ENCODE measurements at places on chromosomes 12 and 14. TPM values are rescaled to one million over a fixed set of nuclear protein-coding genes. Genes with fewer than 3 reads are reported as not detected.

DNA sequence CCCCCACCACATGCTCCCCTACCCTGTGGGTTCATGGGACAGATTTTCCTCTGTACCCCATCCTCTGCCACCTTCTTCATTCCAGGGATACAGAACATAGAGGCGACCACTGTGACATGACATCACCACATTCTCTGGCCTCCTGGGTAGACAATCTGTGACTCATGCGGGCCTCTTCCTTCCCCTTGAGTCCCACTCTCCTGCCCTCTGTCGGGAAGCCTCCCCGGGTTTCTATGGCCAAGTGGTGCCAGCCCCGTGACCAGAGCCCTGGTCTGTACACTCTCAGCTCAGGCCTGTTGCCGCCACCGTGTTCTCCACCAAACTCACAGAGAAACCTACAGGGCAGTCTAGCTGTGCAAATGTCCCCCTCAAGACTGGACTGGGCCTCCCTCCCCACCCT lies 8.0 kb downstream of the CLMN start:
- H3K27me3 ChIP-seq: no peaks in the 10 kb centered on the region
- no peaks in the 10 kb centered on the region for H3K4me1 ChIP-seq
- H3K4me3 ChIP-seq: no peak overlapping the region
- H3K27ac ChIP-seq: no peak overlapping the region

GRCh38 chr14:51822499-51822898 lies 37.9 kb upstream of the GNG2 start:
- H3K4me3 ChIP-seq: no peak overlapping the region
- no peaks in the 10 kb centered on the region for H3K36me3 ChIP-seq
- DNase-seq: no peak
- H3K27ac ChIP-seq: no peak overlapping the region
- no peaks in the 10 kb centered on the region for H3K27me3 ChIP-seq
- H3K4me1 ChIP-seq: peaks cover 5% of the 10 kb centered on the region

DNA sequence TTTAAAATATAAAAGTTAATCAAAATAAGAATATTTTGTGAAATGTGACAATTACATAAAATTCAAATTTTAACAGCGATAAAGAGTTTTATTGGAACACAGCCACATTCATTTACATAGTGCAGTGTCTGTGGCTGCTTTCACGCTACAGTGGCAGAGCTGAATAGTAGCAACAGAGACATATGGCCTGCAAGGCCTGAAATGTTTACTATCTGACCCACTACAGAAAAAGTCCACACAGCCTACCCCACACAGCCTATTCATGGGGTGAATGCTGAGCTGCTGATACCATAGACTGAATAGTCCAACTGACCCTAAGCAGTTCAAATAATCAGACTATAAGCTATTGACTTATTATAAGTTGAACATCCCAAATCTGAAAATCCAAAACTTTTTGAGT lies 13.2 kb downstream of the GNS start:
- peaks cover 26% of the 10 kb centered on the region for H3K36me3 ChIP-seq
- DNase-seq: no peak
- no peak overlapping the region for H3K27ac ChIP-seq

CDCA3 gene
- 35.9 TPM for total RNA-seq

- no peak overlapping the region for H3K27ac ChIP-seq
- no peaks in the 10 kb centered on the region for H3K36me3 ChIP-seq
- H3K4me3 ChIP-seq: no peak overlapping the region
- no peaks in the 10 kb centered on the region for H3K4me1 ChIP-seq
Observed at GRCh38 chr12:79424109-79424721, 266.5 kb downstream of the PAWR start.

RITA1 gene
- 21.1 TPM for total RNA-seq

- H3K4me1 ChIP-seq: no peaks in the 10 kb centered on the region
- H3K4me3 ChIP-seq: no peak overlapping the region
- DNase-seq: no peak
- H3K27ac ChIP-seq: no peak overlapping the region
Observed at GRCh38 chr14:61927520-61927919, 165.3 kb downstream of the SNAPC1 start.

DNA sequence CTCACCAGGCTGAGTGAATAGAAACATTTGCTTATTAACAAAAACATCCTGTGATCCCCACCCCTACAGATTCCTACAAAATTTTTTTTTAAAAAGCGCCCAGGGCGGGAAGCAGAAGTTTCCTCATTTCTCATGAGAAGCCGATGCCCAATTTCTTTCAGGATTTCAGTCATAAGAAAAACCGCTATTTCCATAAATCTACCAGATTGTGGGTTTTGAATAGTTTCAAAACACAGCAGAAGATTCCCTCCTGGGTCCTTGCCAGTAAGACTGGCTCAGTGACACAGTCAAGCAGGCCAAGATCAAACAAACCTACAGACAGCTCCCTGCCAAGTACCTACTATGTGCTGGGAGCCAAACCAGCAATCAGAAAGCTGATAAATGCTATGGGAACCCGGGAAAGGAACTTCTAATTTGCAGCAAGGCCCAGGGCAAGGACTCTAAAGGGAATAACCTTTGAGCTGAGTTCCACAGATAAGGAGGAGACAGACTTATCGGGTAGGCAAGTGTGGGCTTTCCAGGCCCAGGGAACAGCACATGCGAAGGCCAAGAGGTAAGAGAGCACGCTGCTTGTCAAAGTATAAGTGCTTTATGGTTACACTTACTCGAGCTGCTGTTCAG lies 68.7 kb downstream of the CCDC88C start:
- H3K36me3 ChIP-seq: peaks cover 11% of the 10 kb centered on the region
- no peaks in the 10 kb centered on the region for H3K27me3 ChIP-seq
- H3K4me1 ChIP-seq: peaks cover 69% of the 10 kb centered on the region
- no peak overlapping the region for H3K4me3 ChIP-seq
- DNase-seq: no peak
- peak overlapping the region; percentile 41 for H3K27ac ChIP-seq

- H3K27ac ChIP-seq: no peak overlapping the region
- no peak overlapping the region for H3K4me3 ChIP-seq
- H3K36me3 ChIP-seq: no peaks in the 10 kb centered on the region
Observed at GRCh38 chr12:80205960-80206359, 106.6 kb downstream of the OTOGL start.

DNA sequence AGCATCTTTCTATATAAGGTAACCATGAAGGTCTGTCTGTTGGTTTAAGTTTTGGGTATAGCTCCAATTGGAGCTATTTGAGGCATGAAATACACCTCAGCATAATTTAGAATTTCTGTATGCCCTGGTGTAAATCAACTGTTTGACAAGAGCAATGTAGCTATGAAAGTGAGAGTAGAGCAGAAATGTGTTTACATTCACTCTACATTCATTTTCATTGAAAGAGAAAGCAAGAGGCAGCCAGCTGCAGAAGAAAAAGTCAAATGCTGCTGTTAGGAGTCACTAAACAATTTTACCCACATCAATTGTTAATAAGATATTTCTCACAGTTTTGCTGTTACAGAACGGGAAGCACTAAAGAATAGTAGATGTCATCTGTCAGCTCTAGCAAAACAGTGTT lies 252.5 kb downstream of the SLC6A15 start:
- H3K4me1 ChIP-seq: no peaks in the 10 kb centered on the region
- no peaks in the 10 kb centered on the region for H3K36me3 ChIP-seq
- H3K27me3 ChIP-seq: no peaks in the 10 kb centered on the region
- no peak for DNase-seq
- H3K4me3 ChIP-seq: no peak overlapping the region
- no peak overlapping the region for H3K27ac ChIP-seq

- no peak for DNase-seq
- no peak overlapping the region for H3K27ac ChIP-seq
- no peaks in the 10 kb centered on the region for H3K36me3 ChIP-seq
- H3K4me1 ChIP-seq: no peaks in the 10 kb centered on the region
Observed at GRCh38 chr14:83874662-83875061, 1655.3 kb upstream of the FLRT2 start.

DAO gene
- not detected for total RNA-seq
